ENCODE measurements at places on chromosomes 4 and X.
A peak's percentile ranks its signal among the peaks of the same experiment; 100 is the strongest.

GRCh38 chr4:155371432-155372043 lies 5.2 kb downstream of the MAP9 start:
- DNase-seq = peak; percentile 37

- peak; percentile 96 for DNase-seq
Observed at GRCh38 chr4:48340965-48341775, at the start of gene SLAIN2. SLAIN2 (plus strand) TSS chr4:48341529; CDS start chr4:48341740, 211 bp downstream.

DNA sequence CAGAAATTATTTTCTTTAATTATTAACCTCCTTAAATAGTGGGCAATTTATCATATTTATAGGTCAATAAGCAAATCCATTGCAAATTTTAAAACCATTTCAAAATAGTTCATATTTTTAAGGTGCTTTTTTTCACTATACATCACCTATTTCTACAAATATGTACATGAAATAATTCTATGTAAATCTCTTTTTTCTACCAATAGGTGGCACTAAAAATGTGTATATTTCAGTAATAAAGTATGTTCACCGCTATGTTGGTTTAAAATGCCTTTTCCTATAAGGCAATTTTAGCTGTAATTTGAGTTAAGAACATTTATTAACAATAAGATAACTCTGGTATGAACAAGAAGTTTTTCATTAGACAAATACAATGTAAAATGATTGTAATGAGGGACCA lies 672.2 kb downstream of the KCTD8 start:
- DNase-seq = no peak

DNA sequence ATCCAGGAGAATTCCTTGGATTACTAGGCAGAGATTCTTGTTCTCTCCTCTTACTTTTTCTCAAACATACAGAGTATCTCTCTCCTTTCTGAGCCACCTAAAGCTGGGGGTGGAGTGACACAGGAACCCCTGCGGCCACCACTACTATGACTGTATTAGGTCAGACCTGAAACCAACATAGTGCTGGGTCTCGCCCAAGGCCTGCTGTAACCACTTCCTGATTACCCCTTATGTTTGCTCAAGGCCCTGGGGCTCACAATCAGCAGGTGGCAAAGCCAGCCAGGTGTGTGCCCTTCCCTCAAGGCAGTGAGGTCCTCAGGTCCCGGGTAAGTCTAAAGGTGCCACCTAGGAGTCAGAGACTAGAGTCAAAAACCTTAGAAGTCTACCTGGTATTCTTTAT lies 166.4 kb downstream of the PARM1 start:
- no peak for DNase-seq

- no peak for DNase-seq
Observed at GRCh38 chr4:105148776-105149175, 2.1 kb downstream of the TET2 start.

- DNase-seq = no peak
Observed at GRCh38 chrX:132267392-132267791, 48.1 kb upstream of the RAP2C start.

DNA sequence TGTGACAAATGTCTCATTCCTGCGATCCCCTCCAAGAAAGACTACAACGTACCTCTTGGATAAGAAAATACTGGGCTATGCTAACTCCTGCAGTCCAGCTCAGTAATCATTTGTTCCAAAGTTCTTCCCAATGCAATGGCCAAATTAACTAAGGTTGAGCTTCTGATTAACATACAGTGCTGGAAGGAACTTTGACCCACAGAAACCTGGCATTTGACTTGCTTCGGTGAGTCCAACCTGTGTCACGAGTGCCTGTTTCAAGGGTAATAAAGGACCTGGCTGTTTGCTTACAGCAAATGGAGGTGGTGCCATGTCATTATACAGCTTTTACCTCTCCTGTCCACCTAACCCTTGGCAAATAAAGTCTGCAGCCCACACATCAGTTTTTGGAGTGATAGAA lies 83.2 kb downstream of the RBM47 start:
- DNase-seq = no peak
